ENCODE measurements at places on chromosomes 2 and 18. TPM values are rescaled to one million over a fixed set of nuclear protein-coding genes. Genes with fewer than 3 reads are reported as not detected.

- DNase-seq = peak; percentile 88
- H3K4me3 ChIP-seq = peak within 1 kb of the TSS; percentile 71
- H3K4me1 ChIP-seq = peaks cover 11% of the 10 kb centered on the region
- no peaks in the 10 kb centered on the region for H3K36me3 ChIP-seq
- H3K27me3 ChIP-seq = no peaks in the 10 kb centered on the region
Observed at GRCh38 chr2:196639180-196640030, at the start of gene CCDC150. Gene CCDC150 (plus strand): TSS chr2:196639715. CDS start chr2:196639767, 52 bp downstream.

GRCh38 chr18:39313992-39314391 is 1748.4 kb upstream of the CELF4 start:
- no peaks in the 10 kb centered on the region for H3K36me3 ChIP-seq
- no peaks in the 10 kb centered on the region for H3K27me3 ChIP-seq
- no peaks in the 10 kb centered on the region for H3K4me1 ChIP-seq

DNA sequence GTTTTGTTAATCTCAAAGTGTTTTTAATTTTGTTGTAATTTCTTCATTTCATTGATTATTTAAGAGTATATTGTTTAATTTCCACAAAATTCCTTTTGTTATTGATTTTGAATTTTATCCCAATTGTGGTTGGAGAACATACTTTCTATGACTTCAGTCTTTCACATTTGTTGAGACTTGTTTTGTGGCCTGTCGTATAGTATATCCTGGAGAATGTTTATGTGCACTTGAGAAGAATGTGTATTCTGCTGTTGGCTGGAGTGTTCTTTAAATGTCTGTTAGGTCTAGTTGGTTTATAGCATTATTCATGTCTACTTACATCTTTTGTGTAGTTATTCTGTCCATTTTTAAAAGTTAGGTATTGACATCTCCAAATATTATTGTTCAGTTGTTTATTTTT is 120.3 kb downstream of the TTC27 start:
- H3K4me3 ChIP-seq = no peak overlapping the region
- no peak for DNase-seq
- H3K27me3 ChIP-seq = no peaks in the 10 kb centered on the region
- no peak overlapping the region for H3K27ac ChIP-seq
- no peaks in the 10 kb centered on the region for H3K4me1 ChIP-seq
- H3K36me3 ChIP-seq = no peaks in the 10 kb centered on the region

- no peaks in the 10 kb centered on the region for H3K36me3 ChIP-seq
- H3K27me3 ChIP-seq = no peaks in the 10 kb centered on the region
- no peak for DNase-seq
- H3K4me3 ChIP-seq = no peak overlapping the region
- no peaks in the 10 kb centered on the region for H3K4me1 ChIP-seq
- H3K27ac ChIP-seq = no peak overlapping the region
Observed at GRCh38 chr2:30197570-30198192, 33.7 kb upstream of the LBH start.

DNA sequence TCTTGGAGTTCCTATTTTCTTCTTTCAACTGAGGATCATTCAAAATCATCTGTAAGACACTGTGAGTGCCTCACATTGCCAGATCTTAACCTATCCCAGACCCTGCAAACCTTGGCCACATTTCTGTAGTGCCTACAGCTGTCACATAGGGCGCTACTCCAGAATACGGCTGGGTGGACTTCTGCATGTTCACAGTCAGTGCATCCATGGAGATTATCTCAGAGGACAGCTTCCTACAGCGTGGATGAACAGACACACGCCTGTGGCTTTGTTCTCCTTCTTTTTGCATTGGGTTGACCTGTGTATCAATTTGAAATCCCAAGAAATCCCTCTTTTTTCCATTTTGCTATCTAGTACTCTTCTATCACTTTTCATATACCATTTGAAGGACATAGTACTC is 1.9 kb upstream of the KLHL29 start:
- peaks cover 3% of the 10 kb centered on the region for H3K27me3 ChIP-seq
- no peak overlapping the region for H3K4me3 ChIP-seq
- no peaks in the 10 kb centered on the region for H3K36me3 ChIP-seq
- H3K27ac ChIP-seq = no peak overlapping the region
- H3K4me1 ChIP-seq = peaks cover 12% of the 10 kb centered on the region

DNA sequence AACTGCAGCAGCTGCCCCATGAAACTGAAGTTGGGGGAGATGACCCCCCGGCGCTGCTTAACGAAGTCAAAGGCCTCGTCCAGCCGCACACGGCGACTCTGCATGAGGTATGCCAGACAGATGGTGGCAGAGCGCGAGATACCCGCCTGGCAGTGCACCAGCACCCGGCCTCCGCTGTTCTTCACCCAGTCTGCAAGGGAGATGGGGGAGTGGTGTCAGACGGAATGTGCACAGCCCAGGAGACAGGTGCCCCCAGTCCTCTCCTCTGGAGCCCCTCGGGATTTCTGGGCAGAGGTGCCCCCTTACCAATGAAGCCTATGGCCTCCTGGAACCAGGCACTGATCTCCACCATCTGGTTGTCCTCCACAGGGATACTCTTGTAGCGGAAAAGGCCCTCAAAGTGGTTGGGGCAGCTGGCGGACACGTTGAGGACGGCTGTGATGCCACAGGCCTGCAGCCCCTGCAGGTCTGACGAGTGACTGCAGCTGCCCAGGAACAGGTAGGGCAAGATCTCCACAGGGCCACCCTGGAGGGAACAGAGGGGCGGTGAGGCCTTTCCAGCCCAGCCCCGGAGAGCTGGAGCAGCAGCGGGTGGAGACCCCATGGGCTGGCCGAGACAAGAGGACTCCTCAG is 1.3 kb downstream of the DUSP2 start:
- H3K36me3 ChIP-seq = peaks cover 17% of the 10 kb centered on the region
- peak overlapping the region; percentile 80 for H3K27ac ChIP-seq
- peak overlapping the region; percentile 89 for H3K4me3 ChIP-seq
- no peaks in the 10 kb centered on the region for H3K27me3 ChIP-seq
- peak; percentile 64 for DNase-seq
- H3K4me1 ChIP-seq = peaks cover 56% of the 10 kb centered on the region

- no peaks in the 10 kb centered on the region for H3K4me1 ChIP-seq
- no peaks in the 10 kb centered on the region for H3K36me3 ChIP-seq
- no peaks in the 10 kb centered on the region for H3K27me3 ChIP-seq
- no peak for DNase-seq
- H3K4me3 ChIP-seq = no peak overlapping the region
Observed at GRCh38 chr2:66874411-66874810, 439.5 kb downstream of the MEIS1 start.

Gene FABP1
- total RNA-seq = not detected
